ENCODE measurements at places on chromosomes 7 and 10. TPM values are rescaled to one million over a fixed set of nuclear protein-coding genes. Genes with fewer than 3 reads are reported as not detected.
A peak's percentile ranks its signal among the peaks of the same experiment; 100 is the strongest.

GRCh38 chr7:134778941-134779740, at the start of gene CALD1:
CALD1 (plus strand) TSS chr7:134779634; CDS start chr7:134867734, 88,100 bp downstream.
- peak; percentile 26 for DNase-seq

C1GALT1 gene
- total RNA-seq: 37.2 TPM

GRCh38 chr10:114021154-114021553, 22.5 kb upstream of the ADRB1 start:
- no peak for DNase-seq

MLXIPL gene
- total RNA-seq: not detected

DNA sequence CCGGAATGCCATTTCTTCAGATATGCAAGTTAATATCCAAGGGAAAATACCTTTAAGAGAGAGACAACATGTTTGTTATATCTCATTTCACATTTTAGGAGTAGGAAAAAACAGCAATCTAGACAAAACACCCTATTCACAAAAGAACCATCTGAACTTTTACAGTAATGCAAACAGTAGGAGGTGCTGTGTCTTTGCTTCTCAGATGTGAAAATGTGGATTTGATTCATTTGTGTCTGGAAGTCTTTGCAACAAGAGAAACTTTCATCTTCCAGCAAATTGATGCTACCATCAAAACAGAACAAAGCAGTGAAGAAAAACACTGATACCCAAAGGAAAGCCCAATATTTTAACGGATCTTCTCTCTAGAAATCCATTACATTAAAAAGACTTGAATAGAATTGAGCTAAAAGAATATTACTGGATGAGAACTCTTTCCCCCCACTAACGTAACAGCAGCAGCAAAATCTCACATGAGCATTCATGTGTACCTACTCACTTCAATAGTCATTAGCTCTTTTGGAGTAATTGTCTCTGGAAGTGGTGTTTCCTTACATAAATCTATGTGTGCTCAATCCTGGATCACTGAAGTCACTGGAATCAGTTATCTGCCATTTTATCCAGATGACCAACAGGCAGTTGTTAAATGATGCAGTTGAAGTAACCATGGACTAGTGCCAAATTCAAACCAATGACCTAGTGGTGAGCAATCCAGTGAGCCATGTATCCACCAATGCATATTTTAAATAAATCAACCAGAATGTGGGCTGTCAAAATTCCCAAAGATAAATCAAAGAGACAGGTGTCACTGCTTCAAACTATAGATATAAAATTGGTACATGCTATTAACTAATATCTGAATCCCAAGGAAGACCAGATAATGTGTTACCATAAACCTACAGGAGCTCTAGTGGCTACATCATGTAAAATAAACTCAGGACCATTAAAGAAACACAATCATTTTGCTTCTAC, 1.8 kb downstream of the SEMA3C start:
- no peak for DNase-seq

DNA sequence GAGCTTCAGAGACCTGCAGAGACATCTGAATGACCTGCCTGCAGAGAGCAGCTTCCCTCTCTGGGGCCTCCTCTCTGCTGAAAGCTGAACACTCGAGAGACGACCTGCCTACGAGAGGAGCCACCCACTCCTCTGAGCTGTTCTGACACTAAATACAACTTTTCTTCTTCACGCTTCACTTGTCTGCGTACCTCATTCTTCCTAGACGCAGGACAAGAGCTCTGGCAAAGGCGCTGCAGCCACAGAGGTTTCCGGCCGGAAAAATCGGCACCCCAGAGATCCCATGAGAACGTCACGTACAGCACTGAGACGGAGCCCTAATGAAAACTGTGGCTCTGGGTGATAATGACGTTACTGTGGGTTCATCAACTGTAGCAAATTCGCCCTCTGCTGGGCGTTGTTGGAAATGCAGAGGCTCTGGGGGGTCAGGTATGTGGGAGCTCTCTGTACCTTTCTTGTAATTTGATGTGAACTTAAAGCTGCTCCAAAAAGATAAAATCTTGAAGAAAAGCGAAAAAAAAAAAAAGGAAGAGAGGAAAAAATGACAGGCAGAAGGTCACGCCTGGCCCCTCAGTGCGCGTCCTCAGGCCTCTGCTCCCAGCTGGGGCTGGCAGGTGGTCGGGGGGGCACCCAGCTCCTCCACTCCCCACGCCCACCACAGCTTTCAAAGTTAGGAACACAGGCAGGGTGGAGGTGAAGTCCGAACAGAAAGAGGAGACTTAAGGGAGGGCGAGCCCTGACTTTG, 120.7 kb downstream of the DYNC2I1 start:
- DNase-seq: peak; percentile 96

GRCh38 chr7:87875151-87876039, 765 bp downstream of the SLC25A40 start:
- peak; percentile 65 for DNase-seq

GRCh38 chr10:126101736-126102135, 205.4 kb downstream of the FANK1 start:
- DNase-seq: no peak

DNA sequence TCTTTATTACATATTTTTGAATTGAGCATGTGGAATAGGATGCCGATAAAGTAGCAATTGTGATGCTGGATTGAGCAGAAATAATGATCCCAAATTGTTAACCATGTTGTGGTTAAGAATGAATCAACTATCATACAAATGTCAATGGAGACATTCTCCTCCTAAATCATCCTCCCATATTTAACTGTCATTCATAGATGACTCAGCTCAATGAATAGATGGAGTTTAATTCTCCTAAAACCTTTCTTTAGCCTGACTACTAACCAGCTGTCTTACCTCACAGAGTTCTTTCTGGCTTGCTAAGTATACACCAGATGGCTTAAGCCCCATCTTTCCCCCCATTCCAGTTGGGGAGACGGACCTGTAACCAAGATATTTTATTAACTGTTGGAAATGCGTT, 23.4 kb upstream of the NPS start:
- no peak for DNase-seq

PNLIPRP2 gene
- not detected for total RNA-seq

OPN4 gene
- not detected for total RNA-seq

GRCh38 chr10:72000073-72001032, 36.2 kb downstream of the CHST3 start:
- DNase-seq: no peak

DNA sequence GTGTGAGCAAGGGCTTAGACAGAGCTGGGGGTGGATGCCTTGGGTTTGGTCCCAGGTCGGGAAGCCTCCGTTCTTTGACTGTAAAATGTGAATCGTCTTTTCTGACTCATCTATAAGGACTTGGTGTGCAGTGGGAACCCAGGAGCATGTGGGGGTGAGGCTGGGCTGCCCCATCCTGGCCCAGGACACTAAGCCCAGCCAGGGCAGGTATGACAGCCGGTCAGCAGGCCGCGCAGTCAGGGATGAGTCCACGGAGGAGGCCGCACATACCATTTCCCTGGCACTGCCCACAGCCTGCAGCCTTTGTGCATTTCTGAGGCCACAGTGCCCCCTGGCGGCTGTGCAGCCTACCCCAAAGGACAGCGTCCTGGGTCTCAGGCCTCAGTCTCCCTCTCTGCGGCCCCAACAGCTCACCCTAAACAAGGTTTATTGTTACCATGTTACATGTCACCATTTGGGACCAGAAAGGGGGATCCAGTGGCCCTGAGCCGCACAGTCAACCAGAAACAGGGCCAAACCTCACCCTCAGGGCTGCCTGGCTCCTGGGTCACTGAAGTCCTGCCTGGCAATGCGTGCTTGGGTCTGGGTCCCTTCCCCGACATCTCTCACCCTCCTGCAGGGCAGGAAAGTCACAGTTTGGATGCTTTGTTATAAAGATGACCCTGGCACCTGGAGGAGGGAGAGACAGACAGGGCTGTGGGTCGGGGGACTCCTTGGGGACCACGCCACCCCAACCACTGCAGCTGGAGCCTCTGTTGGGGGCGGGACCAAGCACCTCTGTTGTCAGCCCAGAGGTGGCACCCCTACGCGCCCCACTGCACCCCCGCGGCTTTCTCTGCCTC, 14.4 kb upstream of the SH2B2 start:
- DNase-seq: peak; percentile 92

DNA sequence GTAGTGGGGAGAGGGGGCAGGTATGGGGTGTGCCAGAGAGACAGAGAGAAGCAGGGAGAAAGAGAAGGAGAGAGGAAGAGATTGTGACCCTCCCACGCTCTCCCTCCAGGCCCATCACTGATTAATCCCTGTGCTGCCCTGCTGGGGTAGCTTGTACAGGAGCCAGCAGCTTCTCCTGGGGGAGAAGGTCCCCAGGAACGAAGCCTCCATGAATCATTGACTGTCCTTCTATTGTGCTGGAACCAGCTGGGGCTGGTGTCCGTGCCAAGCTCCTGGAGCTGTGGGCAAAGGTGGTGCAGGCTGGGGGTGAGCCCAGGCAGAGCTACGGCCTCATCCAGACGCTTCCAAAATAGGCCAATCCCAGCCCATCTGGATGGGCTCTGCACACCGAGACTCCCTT, 20.9 kb downstream of the AQP1 start:
- DNase-seq: peak; percentile 33

DNA sequence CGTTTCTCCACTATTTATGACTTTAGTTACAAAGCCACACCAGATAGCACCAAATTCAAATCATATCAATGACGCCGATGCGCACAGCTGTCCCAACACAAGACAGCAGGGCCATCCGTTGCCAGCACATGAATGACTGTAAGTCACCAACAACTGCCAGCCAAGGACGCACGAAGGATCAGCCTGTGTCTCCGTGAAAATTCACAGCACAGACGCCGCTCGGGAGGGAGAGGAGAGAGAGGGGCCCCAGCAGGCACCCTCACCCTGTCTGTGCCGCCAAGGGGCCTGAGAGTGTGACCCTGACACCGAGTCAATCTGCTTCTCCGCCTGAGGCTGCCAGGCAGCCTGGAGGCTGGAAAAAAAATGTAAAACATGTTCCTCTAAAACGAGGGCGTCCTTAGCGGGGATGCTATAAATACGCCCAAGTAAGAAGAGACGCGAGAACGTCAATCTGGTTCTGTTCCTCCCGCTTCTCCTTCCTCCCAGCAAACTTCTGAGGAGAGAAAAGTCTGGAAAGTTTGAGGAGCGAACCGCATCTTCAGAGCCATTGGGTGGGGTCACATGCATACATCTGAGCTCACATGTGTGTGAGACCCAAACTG, 111.2 kb downstream of the PTPRN2 start:
- DNase-seq: no peak

- DNase-seq: no peak
Observed at GRCh38 chr10:86167121-86167761, 199.4 kb downstream of the GRID1 start.

GRCh38 chr7:77442636-77443035, 26.5 kb upstream of the GSAP start:
- no peak for DNase-seq

CRPPA gene
- 1.1 TPM for total RNA-seq

DNA sequence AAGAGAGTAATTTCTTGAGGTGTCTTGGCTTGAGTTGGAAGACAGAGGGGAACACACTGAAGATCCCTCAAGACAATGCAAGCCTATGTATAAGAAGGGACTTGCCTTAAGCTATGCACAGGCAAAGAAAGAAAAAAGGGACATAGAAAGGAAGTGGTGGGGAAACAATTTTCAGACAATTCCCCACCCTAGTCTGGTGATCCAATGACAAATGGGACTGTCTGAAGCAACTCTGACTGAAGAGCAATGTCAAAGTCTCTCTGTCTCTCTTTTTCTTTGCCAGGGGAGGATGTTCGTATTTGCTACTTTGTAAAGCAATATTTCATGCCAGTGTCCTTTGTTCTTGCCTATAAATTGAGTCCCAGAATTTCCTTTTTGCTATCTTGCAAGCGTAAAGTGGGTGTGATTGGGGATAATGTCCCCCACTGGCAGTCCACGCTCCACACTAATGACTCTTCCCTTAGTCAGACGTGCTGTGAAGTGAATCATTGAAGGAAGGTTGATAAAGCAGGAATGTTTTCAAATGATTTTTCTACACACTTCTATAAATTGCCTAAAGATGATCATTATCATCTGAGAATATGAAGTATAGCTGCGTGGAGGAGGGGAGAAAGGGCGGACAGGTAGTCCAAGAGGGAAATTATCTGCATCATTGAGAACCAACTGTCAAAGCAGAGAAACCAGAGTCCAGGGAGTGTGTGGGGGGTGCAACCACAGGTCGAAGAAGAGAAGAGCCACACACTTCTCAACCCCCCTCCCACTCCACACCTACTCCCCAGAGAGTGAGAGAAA, 243.8 kb upstream of the ETV1 start:
- DNase-seq: no peak

GRCh38 chr7:101882595-101883564, 65.5 kb downstream of the CUX1 start:
- DNase-seq: no peak

EGFR gene
- total RNA-seq: not detected

DNA sequence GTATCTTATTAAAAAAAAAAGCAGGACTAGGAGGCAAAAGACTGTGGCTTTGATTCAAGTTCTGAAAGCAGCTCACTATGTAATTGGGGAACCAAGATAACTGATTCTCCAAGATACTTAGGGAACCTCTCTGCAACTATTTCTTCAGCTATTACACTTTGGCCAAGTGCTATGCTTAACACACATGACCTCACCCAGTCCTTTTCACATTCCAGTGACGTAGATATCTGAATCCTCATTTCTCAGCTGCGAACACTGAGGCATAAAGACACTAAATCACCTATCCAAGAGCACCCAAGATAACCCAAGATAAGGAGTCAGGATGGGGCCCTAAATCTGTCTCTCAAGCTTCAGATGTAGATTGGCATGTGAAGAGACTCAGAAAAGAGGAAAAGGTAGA, 133.6 kb downstream of the GLI3 start:
- DNase-seq: no peak

GRCh38 chr10:71685554-71686232, 33.9 kb downstream of the C10orf105 start:
- DNase-seq: no peak

DNA sequence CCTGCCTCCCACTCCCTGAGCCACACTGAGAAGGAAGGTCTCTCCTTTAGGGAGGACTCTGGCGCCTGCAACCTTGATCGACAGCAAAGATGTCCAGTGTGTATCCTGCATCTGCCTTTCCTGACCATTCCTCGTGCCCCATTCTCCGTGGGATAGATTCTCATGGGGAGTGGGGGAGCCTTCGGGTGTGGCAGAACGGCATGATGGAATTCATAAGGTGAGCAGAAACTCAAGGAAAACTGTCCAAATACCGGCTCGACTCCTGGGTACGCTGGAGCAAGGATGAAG, 636 bp upstream of the RARRES2 start:
- DNase-seq: no peak

DNA sequence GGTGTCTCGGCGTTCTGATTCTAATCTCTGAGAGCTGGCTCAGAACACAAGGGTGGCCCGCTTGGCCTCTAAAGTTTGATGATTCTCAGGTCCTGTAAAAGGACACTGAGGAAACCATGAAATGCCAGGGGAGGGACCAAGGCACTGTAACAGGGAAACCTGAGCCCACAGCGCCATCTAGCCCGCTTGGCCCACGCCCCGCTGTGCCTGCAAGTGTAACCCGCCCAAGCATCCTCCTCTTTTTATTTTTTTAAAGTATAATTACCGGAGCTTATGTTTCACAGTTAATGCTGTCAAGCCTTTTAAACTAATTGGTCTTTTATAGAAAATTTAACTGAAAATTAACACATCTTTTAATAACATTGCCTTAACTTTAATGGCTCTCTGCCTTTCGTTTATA, 734.7 kb downstream of the KCNMA1 start:
- no peak for DNase-seq

GRCh38 chr10:110808615-110809014, 63.1 kb upstream of the PDCD4 start:
- DNase-seq: no peak

- DNase-seq: no peak
Observed at GRCh38 chr10:7264313-7264756, 146.5 kb downstream of the SFMBT2 start.

All from activated CD4-positive, alpha-beta T cell treated with anti-CD3 and anti-CD28 coated beads, Interleukin-2, amount 10 ng/mL, durations not matched to agents 24 days and 14 days (primary cell).